NCI-H1436 treated with DMSO at 0.1 percent for 48 hours (cell line): ENCODE measurements at places on chromosomes 6 and 20.

- DNase-seq: no peak
These were observed 100.7 kb downstream of the SGK1 start for GRCh38 chr6:134217105-134217797.

DNA sequence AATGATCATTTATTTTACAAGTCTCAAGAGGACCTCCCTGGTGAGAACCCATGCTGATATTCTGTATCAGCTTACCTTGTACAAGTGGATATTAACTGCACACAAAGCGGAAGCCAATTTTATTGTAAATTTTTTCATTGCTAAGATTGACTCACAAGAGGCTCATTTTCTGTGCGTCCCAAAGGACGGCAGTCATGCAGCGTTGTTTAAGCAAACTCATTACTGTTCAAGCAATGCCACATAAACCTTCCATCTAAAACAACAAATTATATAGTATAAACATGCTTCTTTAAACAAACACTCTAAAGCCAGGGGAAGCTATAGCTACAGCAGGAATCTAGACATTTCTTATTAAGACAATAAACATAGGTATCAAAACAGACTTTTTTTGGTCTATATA is 575.3 kb downstream of the FRK start:
- DNase-seq: peak; percentile 75

DNA sequence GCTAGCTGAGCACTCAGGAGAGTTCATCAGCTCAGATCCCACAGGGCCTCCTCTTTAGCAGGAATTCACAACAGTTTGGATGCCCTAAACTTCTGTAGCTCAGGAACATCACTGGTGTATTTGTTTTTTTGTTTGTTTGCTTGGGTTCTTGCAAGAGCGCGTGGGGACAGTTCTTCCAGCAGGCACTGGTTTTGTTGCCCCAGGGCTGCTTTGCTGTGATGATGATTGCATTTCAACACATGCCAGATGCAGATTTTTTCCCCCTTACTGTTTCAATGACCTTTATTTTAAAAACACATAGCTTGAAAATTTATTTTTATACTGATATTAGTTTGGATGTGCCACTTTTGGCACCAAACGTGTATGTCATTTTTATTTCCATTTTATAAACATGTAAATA is 77.1 kb downstream of the DHX35 start:
- DNase-seq: no peak

- no peak for DNase-seq
These were observed 31.4 kb downstream of the LINC00237 start for GRCh38 chr20:21074605-21075336.

DNA sequence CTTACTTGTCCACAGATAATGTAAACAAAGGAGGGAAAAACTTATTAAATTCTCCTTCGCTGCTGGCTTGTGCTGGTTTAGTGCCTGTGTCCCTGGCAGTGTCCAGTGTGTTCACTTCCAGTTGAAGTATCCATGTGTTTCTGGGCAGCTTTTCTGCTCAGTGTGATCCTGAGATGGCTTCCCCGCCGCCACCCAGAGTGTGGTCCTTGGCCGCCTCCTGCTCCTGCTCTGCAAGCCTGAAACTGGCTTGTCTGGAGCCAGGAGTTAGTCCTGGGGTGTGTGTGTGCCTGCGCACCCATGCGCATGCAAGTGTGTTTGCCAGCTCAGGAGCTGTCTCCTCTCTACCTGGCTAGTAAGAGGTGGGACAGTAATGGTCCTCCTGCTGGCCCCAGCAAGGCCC is 7.2 kb downstream of the BTBD3 start:
- no peak for DNase-seq

DNA sequence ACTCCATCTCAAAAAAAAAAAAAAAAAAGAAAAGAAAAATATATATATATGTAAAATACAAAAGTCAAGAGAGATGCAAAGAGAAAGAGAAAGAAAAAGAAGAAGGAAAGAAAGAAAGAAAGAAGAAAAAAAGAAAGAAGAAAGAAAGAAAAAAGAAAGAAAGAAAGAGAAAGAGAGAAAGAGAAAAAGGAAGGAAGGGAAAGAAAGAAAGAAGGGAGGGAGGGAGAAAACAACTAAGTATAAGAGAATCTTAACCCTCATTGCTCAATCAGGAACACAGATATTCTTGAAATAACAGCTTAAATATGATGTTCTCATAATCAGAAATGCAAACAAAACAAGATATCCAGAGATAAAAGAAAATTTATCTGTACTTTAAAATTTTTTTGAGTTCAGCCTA is 54.4 kb upstream of the MARCKS start:
- DNase-seq: no peak

DNA sequence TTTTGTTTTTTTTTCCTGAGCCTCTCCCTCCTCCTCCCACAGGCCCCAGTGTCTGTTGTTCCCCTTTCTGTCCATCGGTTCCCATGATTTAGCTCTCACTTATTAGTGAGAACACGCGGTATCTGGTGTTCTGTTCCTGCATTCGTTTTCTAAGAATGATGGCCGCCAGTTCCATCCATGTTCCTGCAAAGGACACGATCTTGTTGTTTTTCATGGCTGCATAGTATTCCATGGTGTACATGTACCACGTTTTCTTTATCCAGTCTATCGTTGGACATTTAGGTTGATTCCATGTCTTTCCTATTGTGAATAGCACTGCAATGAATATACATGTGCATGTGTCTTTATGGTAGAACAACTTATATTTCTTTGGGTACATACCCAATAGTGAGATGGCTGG is 105.6 kb upstream of the NUP153 start:
- DNase-seq: no peak

- DNase-seq: no peak
These were observed 84.3 kb upstream of the TMEM30A start for GRCh38 chr6:75368864-75369402.

DNA sequence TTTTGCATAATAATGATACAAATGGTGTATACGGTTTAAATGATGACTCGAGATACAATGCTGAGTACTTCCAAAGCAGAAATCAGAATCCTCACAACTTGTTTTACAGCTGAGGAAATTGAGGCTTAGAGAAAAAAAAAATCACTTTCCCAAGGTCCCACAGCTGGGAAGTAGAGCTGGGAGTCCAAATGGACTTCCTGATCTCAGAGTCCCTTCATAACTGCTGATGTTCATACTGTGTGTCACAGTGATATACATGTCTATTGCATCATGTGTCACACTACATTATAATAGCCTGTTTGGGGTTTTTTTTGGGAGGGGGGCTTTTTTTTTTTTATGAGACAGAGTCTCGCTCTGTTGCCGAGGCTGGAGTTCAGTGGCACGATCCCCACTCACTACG is 8.5 kb downstream of the HM13 start:
- no peak for DNase-seq

DNA sequence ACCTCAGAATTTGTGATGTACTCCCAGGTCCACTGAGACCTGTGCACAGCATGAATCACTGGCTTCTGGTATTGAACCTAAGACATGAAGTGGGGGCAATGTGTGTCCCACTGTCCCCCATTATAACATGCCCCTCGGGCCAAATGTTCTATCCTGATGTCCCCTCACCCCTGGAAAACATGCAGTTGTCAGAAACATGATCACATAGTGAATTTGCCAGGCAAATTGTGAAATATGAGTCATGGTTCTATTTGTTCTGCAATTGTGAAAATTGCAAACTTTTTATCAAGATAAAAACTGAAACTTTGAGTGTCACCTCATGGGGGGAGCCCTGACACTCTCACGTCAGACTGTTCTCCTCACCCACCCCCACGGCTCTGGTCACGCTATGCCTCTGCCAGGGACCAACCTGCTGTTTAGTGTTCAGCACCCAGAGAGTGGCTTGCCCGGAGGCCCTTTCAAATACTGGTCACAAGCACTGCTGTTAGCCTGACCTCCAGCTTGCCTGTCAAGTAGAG is 305.3 kb downstream of the CLIC5 start:
- DNase-seq: no peak

- DNase-seq: peak; percentile 27
These were observed 62.4 kb downstream of the TNFRSF21 start for GRCh38 chr6:47247227-47247797.

DNA sequence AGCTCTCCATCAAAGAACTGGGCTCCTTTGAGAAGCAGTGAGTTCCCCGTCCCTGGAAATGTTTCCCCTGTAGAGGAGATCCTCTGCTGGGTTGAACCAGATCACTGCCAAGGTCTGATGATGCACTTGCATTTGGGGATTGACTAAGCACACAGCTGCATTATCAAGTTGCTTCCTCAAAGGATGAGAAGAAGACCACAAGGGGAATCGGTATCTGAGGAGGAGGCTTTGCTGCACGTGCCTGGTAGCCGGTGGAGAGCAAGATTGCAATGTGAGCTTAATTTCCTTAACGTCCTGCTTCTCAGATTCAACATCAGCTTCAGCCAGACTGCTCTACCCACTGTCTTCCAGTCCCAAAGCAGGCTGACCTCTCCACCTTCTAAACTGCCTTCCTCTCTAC is 128.8 kb upstream of the STMND1 start:
- no peak for DNase-seq

GRCh38 chr6:132235596-132236280 is 165.5 kb downstream of the MOXD1 start:
- no peak for DNase-seq

DNA sequence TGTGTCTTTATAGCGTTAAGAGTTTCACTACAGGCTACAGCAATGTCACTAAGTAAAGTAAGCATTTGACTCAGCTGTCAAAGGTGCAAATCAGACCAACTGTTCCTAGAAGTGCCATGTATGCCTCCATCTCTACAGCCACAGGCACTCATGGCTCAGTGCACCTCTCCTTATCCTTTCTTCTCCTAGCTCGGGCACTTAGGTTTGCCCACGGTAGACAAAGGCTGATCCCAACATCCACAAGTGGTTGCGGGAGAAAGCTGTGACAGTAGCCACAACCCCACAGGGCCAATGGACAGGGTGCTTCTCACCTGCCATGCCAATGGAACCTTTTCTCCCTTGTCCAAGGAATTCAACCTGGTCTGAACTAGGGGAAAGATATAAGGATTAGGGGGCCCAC is 228.5 kb upstream of the EXOC2 start:
- DNase-seq: no peak

- no peak for DNase-seq
These were observed 90.5 kb downstream of the SYNJ2 start for GRCh38 chr6:158072083-158072721.

DNA sequence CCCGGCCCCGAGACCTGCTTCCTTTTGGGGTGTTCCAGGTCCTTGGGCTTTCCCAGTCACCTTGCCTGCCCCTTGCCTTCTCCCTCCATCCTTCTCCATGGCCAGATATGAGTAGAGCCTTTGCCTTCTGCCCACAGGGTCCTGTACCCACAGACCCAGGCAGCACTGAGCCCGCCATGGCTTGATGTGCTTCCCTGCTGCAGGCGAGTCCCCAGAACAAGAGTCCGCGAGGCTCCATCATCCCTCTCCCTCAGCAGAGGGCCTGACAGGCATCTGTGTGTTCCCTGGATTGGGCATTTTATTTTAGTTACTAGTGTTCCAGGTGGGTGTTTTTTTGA is 21.9 kb downstream of the PYGB start:
- DNase-seq: no peak

GRCh38 chr20:51315390-51315789 is 227.1 kb downstream of the NFATC2 start:
- DNase-seq: no peak

DNA sequence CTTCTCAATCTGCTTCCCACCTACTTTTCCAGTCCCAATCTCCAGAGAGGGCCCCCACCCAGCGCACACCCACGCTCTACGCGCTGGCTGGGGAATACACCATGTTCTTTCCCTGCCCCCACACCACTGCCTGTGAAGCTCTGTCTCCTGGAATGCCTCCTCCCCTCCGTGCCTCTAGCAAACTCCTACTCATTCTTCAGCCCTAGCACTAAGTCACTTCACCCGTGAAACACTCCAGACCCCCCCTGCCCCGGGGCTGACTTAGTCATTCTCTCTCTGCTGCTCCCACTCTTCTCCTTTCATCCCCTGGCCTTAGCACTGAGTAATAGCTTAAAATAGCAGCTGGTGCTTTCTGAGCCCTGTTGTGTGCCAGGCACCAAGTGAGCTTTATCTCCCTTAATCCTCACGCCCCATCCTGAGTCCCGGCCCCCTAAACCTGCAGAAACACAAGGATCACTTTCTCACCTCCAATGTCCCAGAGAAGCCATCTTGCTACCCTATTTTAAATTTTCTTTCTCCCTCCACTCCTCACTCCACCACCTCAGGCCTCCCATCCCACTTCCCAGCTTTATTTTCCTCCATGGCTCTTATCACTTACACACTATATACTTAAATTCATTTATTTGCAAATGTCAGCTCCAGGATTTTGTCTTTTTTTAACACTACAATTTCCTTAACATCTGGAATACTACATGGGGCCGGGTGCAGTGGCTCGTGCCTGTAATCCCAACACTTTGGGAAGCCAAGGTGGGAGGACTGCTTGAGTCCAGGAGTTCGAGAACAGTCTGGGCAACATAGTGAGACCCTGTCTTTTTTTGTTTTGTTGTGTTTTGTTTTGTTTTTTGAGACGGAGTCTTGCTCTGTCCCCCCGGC is 6.3 kb upstream of the PARD6B start:
- DNase-seq: no peak

DNA sequence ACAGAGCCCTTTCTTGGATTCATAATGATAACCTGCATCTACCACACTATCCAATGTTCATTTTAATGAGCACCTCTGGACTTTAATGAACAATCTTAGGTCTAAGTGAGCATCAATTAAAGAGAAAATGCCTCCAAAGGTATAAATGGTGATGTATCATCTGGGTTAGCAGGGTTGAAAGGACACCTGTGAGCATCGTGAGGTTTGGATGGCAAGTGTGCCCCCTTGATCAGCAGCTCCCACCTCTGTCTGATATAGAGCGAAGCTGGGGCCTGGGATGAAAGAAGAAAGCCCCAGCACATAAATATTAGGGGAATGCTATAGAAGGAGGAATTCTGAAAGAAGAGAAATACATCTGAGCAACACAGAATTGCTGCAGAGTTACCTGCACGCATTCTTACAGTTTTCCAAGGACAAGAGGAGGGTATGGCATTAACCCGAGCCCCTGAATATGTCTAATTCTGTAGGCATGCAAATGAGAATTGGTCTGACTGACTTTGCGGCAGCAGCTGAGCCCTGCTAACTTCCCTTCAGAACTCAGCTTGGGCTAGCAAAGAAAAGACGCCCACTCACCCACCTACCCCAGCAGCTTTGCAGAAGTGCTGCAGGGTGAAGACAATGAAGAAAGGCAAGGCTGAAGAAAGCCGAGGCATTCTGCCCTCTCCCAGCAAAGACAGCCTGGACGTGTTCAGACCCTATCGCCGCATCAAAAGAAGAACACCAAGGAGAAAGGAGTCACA is 136.2 kb downstream of the GMPR start:
- DNase-seq: no peak

DNA sequence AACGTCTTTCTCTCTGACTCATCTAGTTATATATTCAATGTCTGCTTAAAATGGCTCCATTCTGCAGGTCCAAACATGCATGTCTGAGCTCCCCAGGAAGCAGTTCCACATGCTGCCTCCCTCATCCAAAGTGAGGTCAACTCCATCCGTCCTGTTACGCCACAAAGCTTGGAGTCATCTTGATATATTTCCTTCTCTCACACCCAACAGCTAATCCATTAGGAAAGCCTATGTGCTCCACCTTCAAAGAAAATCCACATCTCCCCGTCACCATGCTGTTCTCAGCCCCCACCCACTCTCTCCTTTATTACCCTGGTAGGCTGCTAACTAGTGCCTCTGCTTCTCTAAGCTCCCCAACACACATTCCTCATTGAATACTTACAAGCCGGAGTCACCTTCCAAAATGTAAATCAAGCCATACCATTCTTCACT is 130.2 kb upstream of the SYNDIG1 start:
- DNase-seq: no peak
